ENCODE measurements at places on chromosomes 5 and 9. TPM values are rescaled to one million over a fixed set of nuclear protein-coding genes. Genes with fewer than 3 reads are reported as not detected.

Gene ZNF483
- total RNA-seq: 0.96 TPM

Gene SOX30
- not detected for total RNA-seq

Gene PDZD2
- 0.17 TPM for total RNA-seq

Gene DMAC1
- total RNA-seq: 11.3 TPM

Gene CKMT2
- total RNA-seq: not detected

Gene PCDH12
- not detected for total RNA-seq

Gene GRIA1
- total RNA-seq: not detected

Gene UGCG
- total RNA-seq: 65.0 TPM

Gene DEPDC1B
- 38.3 TPM for total RNA-seq

Gene BTNL3
- not detected for total RNA-seq

Gene HINT1
- 195 TPM for total RNA-seq

Gene GABRA1
- not detected for total RNA-seq

Gene TMEM174
- total RNA-seq: not detected

Gene GRM6
- not detected for total RNA-seq

Gene DNAI1
- total RNA-seq: not detected

Gene HNRNPK
- total RNA-seq: 719 TPM

Gene NPR3
- 2.6 TPM for total RNA-seq

Gene C9orf152
- total RNA-seq: not detected

Gene LCN9
- total RNA-seq: not detected

Gene PRRT1B
- total RNA-seq: not detected

Gene LIFR
- 13.7 TPM for total RNA-seq

Gene GARIN3
- not detected for total RNA-seq

Gene SPATA31E1
- total RNA-seq: not detected

Gene TMEM252
- not detected for total RNA-seq

Gene SPATA31A3
- total RNA-seq: not detected

Gene HMGCS1
- 16.3 TPM for total RNA-seq

Gene ISL1
- total RNA-seq: 1.6 TPM

Gene SLC36A3
- not detected for total RNA-seq

Gene PGM5
- total RNA-seq: not detected

Gene FBN2
- not detected for total RNA-seq

Gene NREP
- total RNA-seq: 42.6 TPM

Gene SLC22A4
- 5.2 TPM for total RNA-seq

Gene BTNL8
- total RNA-seq: not detected

Gene MYMK
- total RNA-seq: not detected

Gene CATSPER3
- 1.1 TPM for total RNA-seq

Gene KCNT1
- not detected for total RNA-seq

Gene NR5A1
- total RNA-seq: not detected

Gene SPRY4
- total RNA-seq: 0.20 TPM

Gene IL13
- not detected for total RNA-seq

Gene CDC20B
- total RNA-seq: not detected

Gene PCDHGA9
- total RNA-seq: not detected

Gene RNF180
- total RNA-seq: not detected

All from Caki2 (cell line).